ENCODE measurements at places on chromosomes 1 and 21.

DNA sequence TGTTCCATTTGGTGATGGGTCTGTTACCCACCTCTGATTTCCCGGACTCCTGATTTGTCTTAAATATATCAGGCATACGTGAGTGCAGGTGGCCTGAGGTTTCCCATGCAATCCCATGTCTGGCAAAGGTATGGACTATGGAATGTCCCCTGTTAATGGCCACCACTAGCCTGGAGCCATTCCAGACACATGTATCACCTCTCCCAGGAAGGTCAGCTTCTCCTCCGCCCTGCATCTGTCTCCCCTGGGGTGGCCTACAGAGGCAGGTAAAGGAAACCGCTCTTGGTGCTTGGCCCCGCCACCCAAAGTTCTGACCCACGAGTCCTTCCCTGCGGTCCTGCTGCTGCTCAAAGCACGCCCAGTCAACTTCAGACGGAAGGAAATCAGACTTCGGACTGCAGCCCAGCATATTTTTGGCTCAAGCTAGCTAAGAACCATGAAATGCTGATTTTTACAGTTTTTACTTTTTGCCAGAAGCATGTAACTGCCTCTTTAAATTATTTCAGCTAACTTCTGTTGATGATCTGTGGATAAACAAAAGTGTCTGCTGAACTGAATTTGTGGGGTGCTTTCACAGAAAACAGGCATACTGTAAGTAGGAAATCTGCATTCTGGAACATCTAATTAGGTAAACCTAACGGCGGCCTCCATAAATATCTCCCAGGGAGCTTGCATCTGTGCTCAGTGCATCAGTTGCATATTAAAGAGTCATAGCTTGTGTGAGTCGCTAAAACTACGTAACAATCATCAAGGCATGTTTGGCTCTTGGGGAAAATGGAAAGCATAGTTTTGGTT is 105.9 kb downstream of the PCP4 start:
- no peak for DNase-seq

DNA sequence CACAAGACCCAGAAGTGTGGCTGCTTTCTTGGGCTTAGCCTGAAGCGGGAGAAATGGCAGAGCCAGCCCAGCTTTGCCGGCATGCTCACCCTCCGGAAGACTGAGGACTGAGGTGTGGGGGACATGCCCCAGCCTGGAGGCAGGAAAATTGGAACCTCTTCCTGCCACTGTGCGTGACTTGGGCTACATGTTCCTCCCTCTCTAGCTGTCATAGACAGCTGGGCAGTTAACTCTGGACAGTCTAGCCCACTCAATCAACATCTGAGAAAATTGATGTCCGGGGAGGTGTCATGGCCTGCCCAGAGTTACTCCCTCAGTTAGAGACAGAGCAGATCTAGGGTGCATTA is 59.7 kb downstream of the UBE2T start:
- DNase-seq, result no peak

DNA sequence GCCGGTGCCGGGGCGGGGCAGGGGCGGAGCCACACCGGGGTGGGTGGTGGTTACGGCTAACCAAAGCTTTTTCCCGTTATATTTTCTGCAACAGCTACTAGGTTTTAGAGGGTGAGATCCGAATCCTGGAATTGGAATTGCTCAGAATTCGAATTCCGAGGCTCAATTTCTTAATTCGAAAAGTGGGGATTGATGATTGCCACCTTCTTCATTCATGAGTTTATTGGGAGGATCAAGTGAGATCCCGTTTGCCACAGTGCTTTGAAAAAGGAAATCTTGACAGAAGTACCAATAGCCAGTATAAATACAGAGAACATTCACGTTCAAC is 207 bp upstream of the SVBP start:
- no peak for DNase-seq

- DNase-seq, result no peak
Observed at GRCh38 chr21:36576441-36576840, 96.5 kb upstream of the CLDN14 start.

GRCh38 chr1:29698033-29698432 is 461.7 kb downstream of the PTPRU start:
- no peak for DNase-seq

- no peak for DNase-seq
Observed at GRCh38 chr1:213693864-213694263, 293.9 kb upstream of the PROX1 start.

DNA sequence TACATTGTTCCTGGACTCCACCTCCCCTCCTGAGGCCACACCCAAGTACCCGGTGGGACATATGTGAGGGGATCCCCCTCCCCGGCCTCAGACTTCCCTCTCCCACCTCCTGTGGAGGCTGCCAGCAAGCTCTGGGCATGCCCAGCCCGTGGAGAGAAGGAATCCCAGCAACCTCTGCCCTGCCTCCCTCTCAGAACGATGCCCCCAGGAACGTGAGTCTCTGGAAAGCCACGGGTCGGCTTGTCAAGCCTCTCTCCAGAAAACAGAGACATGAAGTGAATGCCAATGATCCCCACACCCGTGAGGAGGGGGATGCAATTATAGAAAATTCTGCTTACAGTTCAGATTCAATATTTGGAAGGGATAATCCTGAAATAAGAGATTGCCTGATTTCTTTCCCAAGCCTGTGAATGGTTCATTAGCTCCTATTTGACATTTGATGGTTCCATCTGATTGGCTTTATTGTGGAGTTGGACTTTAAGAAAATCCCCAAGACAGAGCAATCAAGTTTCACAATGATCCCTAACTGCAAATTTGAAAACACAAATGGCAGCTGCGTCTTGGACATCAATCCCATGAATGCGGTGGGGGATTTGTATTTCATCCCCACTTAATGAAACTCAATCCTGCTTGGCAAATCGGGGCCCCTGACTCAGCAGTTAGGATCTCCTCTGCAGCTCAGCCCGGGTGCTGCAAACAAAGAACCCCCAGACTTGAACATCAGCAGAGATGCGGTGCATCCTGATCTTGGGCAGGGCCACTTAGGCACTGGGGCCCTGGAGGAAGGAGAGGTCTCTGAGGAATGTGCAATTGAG is 9.1 kb upstream of the GUCA2B start:
- no peak for DNase-seq

DNA sequence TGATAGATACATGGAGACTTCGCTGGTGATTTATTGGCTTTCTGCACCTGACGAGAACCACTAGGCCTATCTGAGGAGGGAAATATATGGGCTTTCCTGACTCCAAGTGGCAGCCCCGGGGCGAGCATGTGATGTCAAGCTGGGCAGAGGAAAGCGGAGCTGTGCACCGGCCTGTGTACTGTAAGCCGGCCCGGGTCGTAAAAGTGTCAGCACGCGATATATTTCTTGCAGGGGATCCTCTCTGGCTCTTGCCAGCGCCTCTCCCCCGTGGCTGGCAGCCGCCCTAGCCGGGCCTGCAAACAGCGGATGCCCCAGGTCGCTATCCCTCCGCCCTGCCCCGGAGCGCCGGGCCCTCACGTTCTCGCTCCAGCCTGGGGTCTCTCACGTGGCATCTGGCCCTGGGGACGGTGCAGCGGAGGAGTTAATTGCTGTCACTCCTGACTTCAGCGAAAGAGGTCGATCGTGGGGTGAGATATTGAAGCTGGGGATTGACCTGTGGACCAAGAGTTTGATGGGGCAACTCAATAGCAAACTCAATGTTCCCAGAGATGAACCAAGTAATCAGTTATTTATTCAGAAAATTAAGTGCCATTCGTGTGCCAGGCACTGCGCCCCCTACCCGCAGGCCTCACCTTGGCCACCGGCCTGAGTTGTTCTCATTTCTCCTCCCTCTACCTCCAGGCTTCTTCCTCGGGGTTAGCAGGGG is 41.0 kb upstream of the HAO2 start:
- DNase-seq, result no peak

DNA sequence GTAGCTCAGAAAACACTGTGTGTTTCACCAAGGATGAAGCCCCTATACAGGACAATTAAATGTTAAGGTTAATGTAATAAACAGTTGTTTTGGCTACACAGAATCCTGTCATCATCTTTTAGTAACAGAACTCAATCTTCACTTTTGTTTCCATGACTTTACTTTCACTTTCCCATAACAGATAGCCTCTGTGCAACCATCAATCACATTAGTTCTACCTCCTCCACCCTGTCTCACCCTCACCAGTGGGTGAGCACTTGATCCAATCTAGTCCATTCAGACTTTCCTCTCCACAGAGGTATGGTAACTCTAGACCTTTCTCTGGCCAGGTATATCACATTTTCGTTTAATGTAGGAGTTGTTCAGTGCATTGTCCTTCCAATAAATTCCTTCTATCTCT is 1018.5 kb downstream of the ADGRL2 start:
- DNase-seq, result no peak

- no peak for DNase-seq
Observed at GRCh38 chr1:30692201-30692947, 31.0 kb downstream of the MATN1 start.

GRCh38 chr1:41053316-41053715 is 31.8 kb upstream of the SLFNL1 start:
- DNase-seq, result no peak

- no peak for DNase-seq
Observed at GRCh38 chr1:37372302-37372701, 102.1 kb upstream of the ZC3H12A start.

DNA sequence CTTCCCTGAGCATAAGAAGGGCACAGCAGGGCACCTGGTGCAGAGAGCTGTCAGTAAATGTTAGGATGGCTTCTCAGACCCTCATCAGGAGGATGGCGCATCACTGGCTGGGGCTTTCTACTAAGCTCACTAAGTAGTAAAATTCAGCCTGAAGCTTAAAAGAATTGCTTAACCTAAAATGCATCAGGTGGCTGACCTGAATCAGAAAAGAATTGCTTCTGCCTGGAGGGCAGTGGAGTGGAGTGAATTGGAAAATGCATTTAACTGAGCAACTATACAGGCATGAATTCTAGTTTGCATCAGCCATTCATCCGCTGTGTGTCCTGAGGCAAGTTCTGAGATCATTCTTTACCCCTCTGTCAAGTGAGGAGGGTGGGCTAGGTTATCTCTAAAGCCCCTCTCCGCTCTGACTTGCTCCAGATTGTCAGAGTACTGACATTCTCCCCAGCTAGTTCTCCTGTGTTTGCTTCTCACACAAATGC is 142.0 kb upstream of the CD34 start:
- no peak for DNase-seq

- DNase-seq, result no peak
Observed at GRCh38 chr1:114015075-114015474, 35.8 kb downstream of the OLFML3 start.

- peak; percentile 32 for DNase-seq
Observed at GRCh38 chr1:226064816-226065248, 2.3 kb downstream of the H3-3A start.

- peak; percentile 55 for DNase-seq
Observed at GRCh38 chr1:10867138-10867721, 70.8 kb upstream of the CASZ1 start.

GRCh38 chr1:224434691-224435317 is at the start of gene WDR26:
Gene WDR26 (minus strand): TSS chr1:224434797.
- DNase-seq, result peak; percentile 58

Measured in stimulated activated CD4-positive, alpha-beta T cell treated with anti-CD3 and anti-CD28 coated beads, TNF-alpha, amount 100 ng/mL, for 4 hours (primary cell).